ENCODE measurements at places on chromosomes 3 and 15. TPM values are rescaled to one million over a fixed set of nuclear protein-coding genes. Genes with fewer than 3 reads are reported as not detected.

DNA sequence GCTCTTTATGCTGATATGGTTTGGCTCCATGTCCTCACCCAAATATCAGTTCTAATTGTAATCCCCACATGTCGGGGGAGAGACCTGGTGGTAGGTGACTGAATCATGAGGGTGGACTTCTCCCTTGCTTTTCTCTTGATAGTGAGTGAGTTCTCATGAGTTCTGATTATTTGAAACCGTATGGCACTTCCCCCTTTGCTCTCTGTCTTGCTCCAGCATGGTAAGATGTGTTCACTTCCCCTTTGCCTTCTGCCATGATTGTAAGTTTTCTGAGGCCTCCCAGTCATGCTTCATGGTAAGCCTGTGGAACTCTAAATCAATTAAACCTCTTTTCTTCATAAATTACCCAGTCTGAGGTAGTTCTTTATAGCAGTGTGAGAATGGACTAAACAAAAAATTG, 107.6 kb downstream of the IMPG2 start:
- H3K27ac ChIP-seq: no peak overlapping the region
- no peaks in the 10 kb centered on the region for H3K4me1 ChIP-seq
- DNase-seq: no peak
- peaks cover 14% of the 10 kb centered on the region for H3K27me3 ChIP-seq
- H3K4me3 ChIP-seq: no peak overlapping the region
- H3K36me3 ChIP-seq: no peaks in the 10 kb centered on the region

DNA sequence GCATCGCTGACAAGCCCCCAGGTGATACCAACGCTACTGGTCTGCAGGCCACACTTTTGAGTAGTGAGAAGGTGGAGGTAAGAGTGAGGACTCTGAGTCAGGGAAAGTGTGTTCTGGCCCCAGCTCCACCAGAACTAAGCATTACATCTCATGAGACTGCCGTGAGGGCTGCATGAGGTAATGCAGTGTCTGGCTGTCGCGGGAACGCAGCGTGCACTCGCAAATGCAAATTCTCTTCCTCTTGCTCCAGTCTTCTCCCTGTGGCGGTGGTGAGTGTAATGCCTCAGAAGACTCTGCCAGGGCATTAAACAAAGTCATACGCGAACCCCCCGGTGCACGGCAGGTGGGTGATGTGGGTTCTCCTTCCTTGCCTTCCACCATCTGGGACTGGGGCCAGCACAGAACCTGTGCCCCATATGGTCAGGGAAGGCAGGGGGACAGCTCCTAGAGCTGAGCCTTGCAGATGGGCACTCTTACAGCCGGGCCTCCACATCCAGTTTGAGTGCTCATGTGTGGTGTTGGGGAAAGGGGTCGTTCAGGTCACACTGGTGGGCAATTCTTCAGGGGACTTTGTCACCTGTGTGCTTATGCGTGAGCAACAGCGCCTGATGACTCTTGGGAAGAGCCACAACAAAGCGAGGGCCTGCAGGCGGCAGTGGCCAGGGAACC, 175.8 kb downstream of the XXYLT1 start:
- peaks cover 1% of the 10 kb centered on the region for H3K4me1 ChIP-seq
- H3K4me3 ChIP-seq: no peak overlapping the region
- H3K36me3 ChIP-seq: peaks cover 6% of the 10 kb centered on the region
- no peaks in the 10 kb centered on the region for H3K27me3 ChIP-seq

GRCh38 chr3:155190691-155191090, 102.8 kb downstream of the STRIT1 start:
- H3K4me3 ChIP-seq: no peak overlapping the region
- no peak overlapping the region for H3K27ac ChIP-seq
- no peaks in the 10 kb centered on the region for H3K4me1 ChIP-seq
- DNase-seq: no peak
- no peaks in the 10 kb centered on the region for H3K36me3 ChIP-seq

DNA sequence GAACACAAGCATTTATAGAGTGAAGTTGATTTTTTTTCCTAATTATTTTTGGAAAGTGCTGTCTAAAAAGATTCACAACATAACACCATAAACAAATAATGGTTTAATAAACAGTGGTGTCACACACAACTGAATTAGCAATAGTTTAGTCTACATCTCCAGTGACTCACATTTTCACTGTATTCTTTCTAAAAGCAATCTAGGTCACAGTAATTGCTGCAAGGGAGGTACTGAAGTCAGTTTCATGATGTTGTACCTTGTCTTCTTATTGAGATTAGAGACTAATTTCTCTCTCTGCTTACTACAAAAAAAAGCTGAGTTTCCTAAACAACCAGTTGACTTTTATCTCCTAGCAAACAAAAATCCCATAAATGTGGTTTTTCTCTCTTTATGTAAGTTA, 29.6 kb downstream of the PLSCR4 start:
- H3K4me3 ChIP-seq: no peak overlapping the region
- peaks cover 4% of the 10 kb centered on the region for H3K27me3 ChIP-seq
- H3K27ac ChIP-seq: no peak overlapping the region
- H3K36me3 ChIP-seq: no peaks in the 10 kb centered on the region
- H3K4me1 ChIP-seq: no peaks in the 10 kb centered on the region

GRCh38 chr3:142850395-142851023, 38.4 kb downstream of the PCOLCE2 start:
- H3K27me3 ChIP-seq: peaks cover 13% of the 10 kb centered on the region
- DNase-seq: no peak
- H3K36me3 ChIP-seq: no peaks in the 10 kb centered on the region
- no peaks in the 10 kb centered on the region for H3K4me1 ChIP-seq
- no peak overlapping the region for H3K4me3 ChIP-seq

DNA sequence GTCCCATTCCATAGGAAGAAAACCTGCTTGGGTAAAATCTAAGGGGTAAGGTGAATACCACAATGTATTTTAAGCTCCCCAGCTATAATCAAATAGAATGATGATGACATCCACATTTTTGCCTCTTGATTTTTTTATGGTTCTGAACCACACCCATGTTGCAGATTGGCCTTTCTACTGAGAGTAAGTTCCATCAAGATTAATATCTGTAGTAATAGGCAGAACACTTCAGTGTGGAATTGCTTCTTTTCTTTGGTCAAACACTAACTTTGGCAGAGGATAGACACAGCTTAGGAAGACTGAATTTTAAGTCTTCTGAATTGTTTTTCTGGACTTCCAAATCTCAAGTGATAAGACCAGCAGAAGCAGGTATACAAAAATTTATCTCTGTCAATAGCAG, 27.0 kb downstream of the PLS1 start:
- H3K36me3 ChIP-seq: no peaks in the 10 kb centered on the region
- DNase-seq: no peak
- H3K4me3 ChIP-seq: no peak overlapping the region
- H3K4me1 ChIP-seq: no peaks in the 10 kb centered on the region
- H3K27me3 ChIP-seq: no peaks in the 10 kb centered on the region
- H3K27ac ChIP-seq: no peak overlapping the region

DNA sequence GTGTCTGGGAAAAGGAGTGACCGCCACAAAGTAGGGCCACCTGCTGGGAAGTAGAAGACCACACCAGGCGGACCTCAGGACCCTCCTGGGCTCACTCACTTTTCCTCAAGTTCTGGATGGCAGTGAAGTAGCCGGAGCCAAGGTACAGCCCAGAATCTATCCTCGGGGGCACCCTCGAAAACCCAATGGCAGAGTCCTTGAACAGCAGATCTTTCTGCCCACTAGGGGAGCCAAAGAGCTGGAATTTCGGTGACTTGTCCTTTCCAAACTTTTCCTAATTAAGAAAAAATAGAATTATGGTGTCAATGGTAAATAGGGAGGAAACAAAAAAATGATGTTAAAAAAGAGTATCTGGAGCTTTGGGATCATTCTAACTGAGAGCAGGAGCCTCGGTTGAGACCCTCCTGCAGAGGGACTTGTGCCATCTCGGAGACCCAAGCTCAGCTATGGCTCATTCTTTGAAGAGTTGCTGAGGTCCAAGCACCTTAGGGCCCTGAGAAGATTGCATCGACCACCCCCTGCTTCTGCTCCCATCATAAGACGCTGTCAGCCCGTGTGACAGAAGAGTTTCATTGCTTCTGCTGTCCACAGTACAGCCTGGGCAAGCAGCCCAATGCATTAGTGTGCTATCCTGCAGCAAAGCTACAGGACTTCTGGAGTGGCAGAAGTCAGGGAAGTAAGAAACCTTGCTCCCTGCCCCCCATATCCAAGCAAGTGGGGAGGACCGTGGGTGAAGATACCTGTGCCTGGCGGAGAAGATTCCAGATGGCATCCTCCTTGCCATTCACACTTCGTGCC, 14.8 kb downstream of the LTF start:
- DNase-seq: no peak
- H3K27me3 ChIP-seq: peaks cover 3% of the 10 kb centered on the region

ARPIN gene
- not detected for total RNA-seq

TARS3 gene
- total RNA-seq: 37.6 TPM

DNA sequence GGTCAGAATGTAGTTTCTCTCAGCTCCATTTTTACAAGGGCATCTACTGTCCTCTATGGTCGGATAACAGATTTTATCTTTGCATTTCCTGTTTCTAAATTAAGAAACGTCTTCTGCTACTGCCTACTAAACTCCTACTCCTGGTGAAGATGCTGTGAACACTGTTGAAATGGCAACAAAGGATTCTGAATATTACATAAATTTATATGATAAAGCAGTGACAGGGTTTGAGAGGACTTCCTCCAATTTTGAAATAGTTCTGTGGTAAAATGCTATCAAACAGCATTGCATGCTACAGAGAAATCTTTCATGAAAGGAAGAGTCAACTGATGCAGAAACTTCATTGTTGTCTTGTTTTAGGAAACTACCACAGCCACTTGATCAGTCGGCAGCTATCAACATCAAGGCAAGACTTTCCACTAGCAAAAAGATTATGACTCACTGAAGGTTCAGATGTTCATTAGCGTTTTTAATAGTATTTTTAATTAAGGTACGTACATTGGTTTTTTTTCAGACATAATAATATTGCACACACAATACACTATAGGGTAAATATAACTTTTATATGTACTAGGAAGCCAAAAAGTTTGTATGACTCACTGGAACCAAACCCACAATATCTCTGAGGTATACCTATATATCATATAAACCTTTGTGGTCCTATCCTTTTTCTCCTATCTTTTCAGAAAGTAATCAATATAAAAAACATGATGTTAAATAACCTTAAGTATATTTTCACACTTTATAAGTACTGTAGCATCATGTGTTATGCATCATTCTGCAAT, 156.1 kb downstream of the STAG1 start:
- H3K27me3 ChIP-seq: no peaks in the 10 kb centered on the region
- no peak overlapping the region for H3K27ac ChIP-seq
- H3K4me1 ChIP-seq: peaks cover 17% of the 10 kb centered on the region
- H3K36me3 ChIP-seq: peaks cover 36% of the 10 kb centered on the region

All from naive thymus-derived CD8-positive, alpha-beta T cell (primary cell).